NCI-H748 treated with DMSO at 0.1 percent for 48 hours (cell line): ENCODE measurements at places on chromosomes 13 and 19.
A peak's percentile ranks its signal among the peaks of the same experiment; 100 is the strongest.

- DNase-seq = no peak
Observed at GRCh38 chr19:1214299-1214861, 8.8 kb downstream of the STK11 start.

DNA sequence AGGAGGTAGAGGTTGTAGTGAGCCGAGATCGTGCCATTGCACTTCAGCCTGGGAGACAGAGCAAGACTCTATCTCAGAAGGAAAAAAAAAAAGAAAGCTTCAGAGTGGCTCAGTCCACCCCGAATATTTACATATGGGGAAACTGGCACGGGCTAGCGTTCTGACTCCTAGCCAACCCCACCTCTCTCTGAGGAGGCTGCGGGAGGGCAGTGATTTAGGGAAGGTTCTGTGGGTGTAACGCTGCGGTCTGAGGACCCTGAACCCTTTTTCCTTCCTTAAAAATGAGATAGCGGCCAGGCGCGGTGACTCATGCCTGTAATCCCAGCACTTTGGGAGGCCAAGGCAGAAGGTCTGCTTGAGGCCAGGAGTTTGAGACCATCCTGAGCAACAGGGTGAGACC lies 5.0 kb downstream of the LRRC25 start:
- no peak for DNase-seq

GRCh38 chr13:107842562-107843180 lies 372.7 kb downstream of the LIG4 start:
- no peak for DNase-seq

- no peak for DNase-seq
Observed at GRCh38 chr19:30602661-30603350, 230.6 kb downstream of the ZNF536 start.

- DNase-seq = peak; percentile 82
Observed at GRCh38 chr19:50204811-50205675, 1.6 kb downstream of the MYH14 start.

- DNase-seq = no peak
Observed at GRCh38 chr19:38047641-38048040, 140.6 kb downstream of the SIPA1L3 start.

- no peak for DNase-seq
Observed at GRCh38 chr19:38168637-38169036, 55.4 kb downstream of the DPF1 start.

DNA sequence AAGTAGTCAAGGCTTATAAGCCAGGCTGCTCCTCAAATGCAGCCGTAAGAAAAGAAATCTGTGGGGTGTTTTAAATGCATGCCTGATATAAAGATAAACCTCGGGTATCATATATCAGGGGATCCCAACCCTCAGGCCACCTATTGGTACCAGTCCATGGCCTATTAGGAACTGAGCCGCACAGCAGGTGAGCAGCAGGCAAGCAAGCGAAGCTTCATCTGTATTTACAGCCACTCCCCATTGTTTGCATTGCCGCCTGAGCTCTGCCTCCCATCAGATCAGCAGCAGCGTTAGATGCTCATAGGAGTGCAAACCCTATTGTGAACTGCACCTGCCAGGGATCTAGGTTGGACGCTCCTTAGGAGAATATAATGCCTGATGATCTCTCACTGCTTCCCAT lies 233.5 kb upstream of the SERP2 start:
- peak; percentile 93 for DNase-seq

DNA sequence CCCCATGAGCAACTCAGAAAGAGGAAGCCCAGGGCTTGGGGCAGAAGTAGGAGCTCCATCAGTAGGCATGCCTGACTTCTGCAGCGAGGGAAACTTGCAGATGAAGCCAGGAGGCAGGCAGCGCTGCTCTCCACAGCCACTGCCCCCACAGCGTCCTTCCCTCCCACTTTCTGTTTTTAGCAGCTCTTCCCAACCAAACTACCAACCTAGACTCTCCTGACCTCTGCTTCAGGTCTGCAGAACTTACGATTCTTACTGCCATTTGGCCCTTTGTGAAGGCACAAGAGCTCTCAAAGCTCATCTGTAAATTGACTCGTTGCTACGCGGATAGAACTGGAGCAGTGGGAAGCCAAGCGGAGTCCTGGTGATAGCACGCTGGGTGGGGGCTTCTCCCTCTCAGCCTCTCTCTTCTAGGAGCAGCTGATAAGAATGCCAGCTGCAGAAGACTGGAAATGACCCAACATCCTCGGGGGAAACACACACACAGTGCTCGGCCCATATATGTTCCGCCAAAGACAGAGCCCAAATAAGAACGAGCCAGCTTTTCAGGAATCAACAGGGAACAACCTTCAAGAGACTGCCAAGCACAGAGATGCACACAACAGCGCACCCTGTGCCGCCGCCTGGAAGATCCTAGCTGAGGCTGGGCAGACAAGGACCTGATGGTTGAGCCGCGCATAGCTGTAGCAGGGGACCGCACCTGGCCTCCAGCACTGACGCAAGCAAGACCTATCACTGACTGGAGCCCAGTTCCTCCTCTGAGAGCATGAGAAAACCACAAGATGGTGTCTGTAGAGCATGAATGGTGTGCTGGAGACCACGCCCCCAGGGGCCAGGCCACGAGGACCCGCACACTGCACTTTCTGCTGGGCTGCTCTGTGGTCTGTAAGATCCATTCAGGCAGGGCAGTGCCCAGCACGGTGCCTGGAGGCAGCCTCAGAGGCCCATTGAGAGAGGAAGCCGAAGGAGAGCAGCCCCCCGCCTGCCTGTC lies 15.9 kb upstream of the SLC35E1 start:
- DNase-seq = no peak

- DNase-seq = no peak
Observed at GRCh38 chr13:100789481-100789880, 114.9 kb upstream of the TMTC4 start.

DNA sequence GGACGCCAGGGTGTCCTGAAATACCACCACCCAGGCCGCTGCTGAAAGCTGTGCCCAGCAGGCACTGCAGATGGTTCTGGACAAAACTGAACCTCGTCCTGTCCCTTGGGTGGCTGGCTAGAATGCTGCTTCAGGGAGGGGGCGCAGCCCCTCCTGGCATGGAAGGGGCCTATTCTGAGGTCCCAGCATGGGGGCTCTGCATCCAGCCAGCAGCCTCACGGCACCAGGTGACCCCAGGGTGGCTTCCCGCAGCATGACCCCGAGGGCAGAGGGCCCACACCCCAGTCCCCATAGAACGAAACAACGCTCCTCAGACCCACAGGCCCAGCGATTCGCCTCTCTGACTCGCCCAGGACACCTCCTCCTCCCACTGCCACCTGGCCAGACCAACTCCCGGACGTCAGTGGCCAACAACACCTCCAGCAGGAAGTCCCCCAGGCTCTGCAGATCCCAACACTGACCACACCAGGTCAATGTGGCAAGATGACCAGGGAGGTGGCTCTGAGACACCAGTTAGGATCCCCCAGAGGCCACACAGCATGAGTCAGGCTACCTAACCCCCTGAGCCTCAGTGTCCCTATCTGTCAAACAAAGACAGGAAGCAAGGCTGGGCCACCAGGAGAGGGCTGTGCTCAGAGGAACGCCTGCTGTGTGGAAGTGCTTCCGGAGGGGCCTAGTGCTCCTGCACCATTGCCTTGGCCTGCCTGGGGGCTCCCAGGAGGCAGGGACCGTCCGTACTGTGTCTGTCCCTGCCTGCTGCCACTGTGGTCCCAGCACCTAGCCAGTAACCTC lies 6.1 kb downstream of the MKNK2 start:
- DNase-seq = no peak

DNA sequence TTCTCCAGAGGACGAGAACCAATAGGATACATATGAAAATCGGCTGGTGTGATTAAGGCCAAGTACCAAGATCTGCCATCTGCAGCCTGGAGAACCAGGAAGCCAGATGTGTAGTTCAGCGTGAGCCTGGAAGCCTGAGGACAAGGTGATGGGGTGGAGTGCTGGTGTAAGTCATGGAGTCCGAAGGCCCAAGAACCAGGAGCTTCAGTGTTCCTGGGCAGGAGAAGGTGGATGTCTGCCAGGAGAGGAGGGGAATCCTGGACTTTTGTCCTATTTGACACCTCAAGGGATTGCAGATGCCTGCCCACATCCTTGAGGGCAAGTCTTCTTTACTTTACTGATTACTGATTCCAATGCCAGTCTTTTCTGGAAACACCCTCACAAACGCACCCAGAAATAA lies 71.5 kb downstream of the SPATA13 start:
- DNase-seq = no peak

- DNase-seq = no peak
Observed at GRCh38 chr13:93499991-93500390, 273.4 kb downstream of the GPC6 start.

DNA sequence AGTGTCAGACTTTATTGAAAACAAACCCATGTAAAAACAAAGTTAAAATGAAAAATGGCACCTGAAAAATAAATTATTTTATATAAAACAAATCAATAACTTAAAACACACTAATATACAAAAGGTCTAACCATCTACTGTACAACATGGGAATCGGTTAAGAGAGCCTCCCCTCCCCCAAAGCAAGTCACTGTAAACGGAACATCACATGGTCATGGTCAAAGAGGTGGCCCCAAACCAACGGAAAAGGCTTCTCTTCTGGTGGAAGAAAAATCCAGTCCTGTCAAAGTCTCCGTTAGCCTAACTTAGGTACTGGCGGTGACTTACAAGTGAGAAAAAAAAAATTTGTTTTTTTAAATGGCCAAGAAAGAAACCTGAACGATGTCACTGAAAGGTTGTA lies 15.7 kb upstream of the TIMM44 start:
- no peak for DNase-seq

DNA sequence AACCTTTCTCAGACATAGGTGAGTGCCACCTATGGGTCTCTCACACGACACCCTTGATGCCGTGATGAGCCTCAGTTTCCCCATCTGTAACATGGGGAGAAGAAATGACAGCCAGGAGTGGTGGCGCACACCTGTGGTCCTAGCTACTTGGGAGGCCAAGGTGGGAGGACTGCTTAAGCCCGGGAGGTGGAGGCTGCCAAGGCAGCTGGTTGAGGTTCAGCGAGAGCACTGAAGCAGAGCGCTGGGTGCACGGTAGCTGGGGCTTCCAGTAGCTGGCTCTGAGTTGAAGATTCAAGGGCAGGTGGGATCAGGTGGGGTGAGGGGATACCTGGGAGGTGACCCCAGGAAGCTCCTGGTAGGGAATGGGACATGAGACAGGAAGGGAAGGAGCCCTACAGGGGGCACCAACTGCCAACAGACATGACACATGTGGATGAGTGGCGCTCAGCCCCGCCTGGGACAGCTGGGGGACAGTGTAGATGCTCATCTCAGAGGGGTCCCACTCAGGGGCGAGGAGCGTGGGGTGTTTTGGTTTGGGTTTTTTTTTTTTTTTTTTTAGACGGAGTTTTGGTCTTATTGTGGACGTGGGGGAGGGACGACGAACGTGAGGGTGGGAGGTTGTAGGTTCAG lies 6.5 kb upstream of the SSBP4 start:
- DNase-seq = no peak

GRCh38 chr19:47322058-47322457 lies 9.9 kb upstream of the C5AR2 start:
- no peak for DNase-seq

DNA sequence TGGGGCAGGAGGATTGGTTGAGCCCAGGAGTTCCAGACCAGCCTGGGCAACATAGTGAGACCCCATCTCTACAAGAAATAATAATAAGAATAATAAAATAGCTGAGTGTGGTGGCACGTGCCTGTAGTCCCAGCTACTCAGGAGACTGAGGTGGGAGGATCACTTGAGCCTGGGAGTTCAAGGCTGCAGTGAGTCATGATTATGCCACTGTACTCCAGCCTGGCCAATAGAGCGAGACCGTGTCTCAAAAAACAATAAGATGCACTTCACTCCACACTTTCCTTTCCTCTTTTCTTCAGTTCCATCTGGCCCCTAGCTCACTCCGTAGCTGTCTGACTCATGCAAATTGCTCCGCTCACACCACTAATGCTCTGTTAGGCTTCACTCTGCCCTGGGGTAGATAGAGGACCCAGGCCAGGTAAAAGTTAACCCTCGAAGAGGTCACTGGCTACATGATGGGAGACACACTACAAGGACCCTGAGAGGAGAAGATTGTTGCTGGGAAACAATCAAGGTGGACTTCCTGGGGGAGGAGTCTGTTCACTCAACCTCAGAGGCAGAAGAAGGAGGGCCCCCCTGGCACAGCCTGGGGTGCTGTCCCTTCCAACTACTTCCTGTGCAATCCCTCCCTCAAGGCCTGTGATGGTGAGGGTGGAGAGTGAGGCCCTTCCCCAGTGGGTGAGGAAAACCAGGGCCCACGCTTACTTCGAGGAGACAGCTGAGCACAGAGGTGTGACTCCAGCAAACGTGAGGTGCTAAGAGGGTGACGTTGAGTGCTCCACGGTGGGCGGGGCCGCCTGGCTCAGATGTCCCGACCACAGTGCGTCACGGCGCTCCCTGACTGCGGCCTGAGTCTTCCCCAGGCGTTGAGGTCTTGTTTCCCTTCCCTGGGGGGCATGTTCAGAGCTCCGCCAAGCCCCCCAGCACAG lies 8.8 kb upstream of the TNFSF9 start:
- no peak for DNase-seq

DNA sequence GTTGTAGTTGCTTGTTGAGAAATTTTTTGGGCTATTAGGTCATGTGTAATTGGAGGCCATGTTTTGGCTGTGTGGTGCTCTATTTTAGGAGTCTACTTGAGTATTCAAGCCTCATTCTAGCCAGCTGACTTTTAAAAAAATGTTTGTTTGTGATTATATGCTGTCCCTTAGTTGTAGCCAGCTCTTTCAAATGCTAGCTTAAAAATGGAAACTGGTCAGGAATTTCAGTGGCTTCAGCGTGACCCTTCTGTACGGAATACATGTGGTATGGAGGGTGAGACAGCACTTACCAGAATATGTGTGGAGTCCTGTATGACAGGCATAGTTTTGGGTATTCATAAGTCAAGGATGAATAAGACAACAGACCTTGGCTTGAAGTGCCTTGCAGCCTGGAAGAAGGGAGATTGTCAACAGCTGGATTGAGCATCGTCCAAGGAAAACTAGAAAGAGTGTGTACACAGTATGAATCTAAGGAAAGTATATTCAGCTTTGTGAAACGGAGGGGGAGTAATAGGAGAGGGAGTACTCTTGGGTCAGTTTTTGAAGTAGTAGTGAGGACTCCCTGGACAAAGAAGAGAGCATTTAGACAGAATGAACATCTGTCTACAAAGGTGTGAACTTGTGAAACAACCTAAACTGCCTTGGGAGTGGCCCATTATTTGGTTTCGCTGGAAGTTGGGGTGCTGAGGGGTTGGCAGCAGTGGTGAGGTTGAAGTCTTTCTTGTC lies 20.0 kb upstream of the WTIP start:
- DNase-seq = no peak

- DNase-seq = peak; percentile 2
Observed at GRCh38 chr19:56348289-56348877, 33.7 kb upstream of the ZSCAN5A start.

DNA sequence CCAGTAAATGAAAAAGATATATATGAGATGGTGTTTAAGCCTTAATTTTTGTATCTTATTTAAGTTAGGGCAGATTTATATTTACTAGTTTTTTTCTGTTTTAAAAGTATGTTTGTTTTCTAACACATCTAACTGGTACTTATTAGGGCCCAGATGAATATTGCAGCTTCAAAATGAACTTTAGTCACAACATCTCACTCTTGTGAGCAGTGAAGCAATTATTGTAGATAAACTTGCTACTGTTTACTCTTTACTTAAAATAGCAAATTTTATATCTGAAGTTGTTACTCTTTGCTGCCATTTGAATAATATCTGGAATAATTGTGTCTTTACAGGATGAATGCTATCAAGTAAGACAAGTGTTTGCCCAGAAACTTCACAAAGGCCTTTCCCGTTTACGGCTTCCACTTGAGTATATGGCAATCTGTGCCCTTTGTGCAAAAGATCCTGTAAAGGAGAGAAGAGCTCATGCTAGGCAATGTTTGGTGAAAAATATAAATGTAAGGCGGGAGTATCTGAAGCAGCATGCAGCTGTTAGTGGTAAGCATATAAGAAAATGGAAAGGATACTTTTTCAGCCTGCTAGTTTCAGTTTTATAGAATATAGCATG lies 166.8 kb downstream of the PDS5B start:
- peak; percentile 36 for DNase-seq
